T-helper 17 cell (primary cell): ENCODE measurements at places on chromosomes 6 and 20. TPM values are rescaled to one million over a fixed set of nuclear protein-coding genes. Genes with fewer than 3 reads are reported as not detected.

PCSK2 gene
- total RNA-seq, result not detected

MRPS26 gene
- total RNA-seq, result 16.8 TPM

- no peak for DNase-seq
Observed at GRCh38 chr6:156848533-156848932, 71.4 kb downstream of the ARID1B start.

GRCh38 chr6:123994168-123994567 is 190.5 kb downstream of the NKAIN2 start:
- no peak for DNase-seq

DNA sequence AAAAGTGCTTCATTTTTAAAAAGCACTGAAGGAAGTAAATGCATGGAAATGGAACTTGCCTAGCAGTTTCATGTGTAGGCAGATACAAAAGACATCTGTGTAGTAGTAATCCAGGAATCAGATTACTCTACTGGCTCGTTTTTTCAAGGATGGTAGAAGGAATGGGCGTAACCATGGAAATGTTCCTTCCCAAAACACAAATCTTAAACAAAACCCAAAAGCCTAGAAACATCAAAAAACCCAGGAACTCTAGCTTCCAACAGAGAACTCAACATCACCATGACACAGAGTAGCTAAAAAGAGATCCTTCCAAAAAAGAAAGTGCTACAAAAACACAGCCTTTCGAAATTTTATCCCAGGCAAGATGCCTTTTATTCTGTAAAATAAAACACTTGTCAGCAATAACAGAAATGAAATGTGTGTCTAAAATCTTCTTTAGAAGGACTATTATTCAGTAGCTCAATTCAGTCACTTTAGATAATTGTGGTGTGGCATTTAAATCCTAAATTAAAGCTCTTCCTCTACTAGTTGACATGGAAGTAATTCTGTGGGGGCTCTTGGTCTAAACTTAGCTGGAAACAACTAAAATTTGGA is 81.7 kb downstream of the FAM217A start:
- DNase-seq, result no peak
